ENCODE measurements at places on chromosomes 16 and 17.

- DNase-seq: no peak
These were observed 51.8 kb upstream of the CDC42EP4 start for GRCh38 chr17:73363442-73364154.

GRCh38 chr17:62105357-62105756 is 40.3 kb upstream of the MED13 start:
- DNase-seq: no peak

DNA sequence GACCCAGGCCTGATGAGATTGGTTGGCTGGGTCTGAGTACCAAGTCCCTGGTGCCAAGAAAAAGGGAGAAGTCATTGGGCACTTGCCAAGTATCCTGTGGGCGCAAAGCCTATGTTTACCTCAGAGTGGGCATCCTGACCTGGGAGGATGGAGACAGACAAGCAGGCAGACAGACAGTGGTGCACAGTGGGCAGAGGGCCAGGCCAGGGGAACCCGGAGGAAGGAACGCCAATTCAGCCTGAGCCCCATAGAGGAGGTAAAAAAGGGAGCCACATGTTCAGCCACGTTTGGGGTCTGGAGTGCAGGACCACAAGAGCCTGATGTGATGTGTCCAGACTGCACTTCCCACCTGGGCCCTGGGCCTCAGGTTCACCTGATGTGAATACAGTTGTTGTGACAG is 5.4 kb downstream of the PHKG2 start:
- no peak for DNase-seq

DNA sequence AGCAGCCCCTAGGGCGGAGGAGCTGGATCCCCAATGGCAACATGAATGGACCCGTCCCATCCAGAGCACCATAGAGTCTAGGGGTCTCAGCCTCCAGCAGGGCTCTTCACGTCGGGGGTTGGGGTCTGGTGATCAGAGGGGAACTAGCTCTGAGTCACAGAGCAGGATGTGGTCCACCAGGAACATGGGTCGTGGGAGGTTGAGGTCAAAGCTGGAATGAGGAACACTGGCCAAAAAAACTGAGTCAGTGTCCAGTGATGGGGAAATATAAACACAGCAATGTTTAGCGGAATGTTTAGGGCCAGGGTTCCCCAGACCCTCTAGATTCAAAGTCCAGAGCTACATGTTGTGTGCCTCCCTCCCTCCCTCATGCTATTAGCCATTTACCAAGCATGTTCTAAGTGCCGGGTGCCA is 79.1 kb upstream of the C16orf82 start:
- DNase-seq: peak; percentile 88

GRCh38 chr16:2813771-2814221 is 3.2 kb upstream of the PRSS21 start:
- DNase-seq: no peak

DNA sequence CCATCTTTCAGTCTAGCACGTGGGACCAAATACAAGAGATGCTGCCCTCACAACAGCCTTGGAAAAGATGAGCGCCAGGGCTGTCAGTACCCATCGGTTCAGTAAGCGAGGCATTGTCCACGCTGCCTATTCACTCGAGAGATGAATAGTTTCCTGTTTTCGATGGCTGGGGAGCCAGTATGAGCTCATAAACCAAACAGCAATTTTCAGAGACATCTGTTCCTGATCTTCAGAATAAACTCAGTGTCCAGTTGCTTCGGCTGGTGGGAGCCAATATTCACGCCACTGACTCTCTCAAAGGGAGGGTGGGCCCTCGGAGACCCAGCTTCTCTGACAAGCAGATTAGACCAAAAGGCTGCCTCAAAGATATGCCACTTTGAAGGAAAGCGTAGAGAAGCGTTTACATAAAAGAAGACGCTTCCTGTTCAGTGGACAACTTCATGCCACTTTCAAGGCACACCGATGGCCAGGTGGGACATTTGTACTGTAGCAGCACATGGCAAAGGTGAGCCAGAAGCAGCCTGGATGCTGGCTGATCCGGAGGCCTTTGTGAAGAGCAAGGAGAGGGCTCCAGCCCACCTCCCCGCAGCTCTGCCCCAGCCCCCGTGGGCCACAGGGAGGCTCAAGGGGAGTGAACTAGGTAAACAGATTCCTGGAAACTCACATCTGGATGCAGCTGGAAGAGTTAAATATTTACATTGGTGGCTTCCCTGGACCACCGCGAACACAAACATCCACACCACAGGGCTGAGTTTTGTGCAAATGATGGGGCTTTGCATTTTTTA is 6.0 kb downstream of the TIMM22 start:
- peak; percentile 75 for DNase-seq

DNA sequence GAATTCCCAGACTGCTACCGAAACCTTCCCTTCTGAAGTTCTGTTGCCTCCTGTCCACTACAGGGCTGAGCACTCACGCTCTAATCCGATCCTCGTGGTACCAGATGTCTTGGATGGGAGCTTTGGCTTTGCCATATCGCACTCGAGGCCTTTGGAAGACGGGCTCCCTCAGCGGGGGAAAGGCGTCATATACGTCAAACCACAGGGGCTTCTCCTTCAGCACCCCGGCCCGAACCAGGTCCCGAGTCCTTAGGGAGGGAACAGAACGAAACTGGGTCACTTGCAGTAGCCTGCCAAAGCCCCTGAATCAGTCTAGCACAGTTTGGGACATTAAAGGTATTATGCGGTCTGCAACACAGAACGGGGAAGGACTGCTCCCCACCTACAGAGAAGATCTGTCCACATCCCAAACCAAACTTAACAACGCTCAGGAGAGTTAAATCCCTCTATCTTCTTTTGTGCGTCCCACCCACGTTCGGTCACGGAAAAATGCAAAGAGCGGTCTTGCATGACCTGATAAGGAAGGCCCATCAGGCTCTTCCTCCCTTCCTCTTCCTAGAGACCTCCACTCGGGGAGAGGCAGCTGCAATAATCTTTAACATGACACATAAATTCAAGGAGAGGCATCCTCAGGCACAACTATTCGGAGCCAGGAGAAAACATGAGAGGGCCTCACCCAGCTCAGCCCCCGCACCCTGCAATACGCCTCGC is 526 bp downstream of the MRPS23 start:
- DNase-seq: no peak

DNA sequence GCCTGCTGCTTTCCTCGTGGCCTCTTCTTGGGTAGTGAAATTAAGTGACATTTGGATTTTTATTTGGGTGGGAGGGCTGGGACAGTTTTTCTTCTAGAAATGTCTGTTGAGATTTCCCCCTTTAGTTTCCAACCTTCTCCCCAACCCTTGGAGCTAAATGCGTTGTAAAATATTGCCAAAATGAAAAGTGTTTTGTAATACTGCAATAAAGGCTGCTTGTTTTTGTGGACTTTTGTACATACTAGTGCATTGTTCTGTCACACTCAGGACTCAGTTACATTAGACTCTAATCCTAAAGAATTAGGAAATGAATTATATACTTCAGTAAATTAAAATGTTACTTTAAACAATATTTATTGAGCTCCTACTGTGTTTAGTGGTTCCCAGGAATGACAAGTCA is 21.7 kb downstream of the HEATR9 start:
- DNase-seq: no peak

DNA sequence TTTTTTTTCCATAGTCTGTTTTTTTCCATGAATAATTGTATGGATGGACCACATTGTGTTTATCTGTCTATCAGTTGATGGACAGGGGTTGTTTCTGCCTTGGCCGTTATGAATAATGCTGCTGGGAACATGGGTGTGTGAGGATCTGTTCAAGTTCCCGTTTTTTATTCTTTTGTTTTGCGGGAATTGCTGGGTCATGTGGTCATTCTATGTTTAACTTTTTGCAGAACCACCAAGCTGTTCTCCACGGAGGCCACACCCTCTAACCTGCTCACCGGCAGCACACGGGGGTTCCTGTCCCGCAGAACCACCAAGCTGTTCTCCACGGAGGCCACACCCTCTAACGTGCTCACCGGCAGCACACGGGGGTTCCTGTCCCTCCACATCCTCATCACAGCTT is 5.9 kb upstream of the MSLN start:
- no peak for DNase-seq

- no peak for DNase-seq
These were observed 486 bp downstream of the PIGS start for GRCh38 chr17:28570716-28571360.

- no peak for DNase-seq
These were observed 103.8 kb downstream of the ANKFN1 start for GRCh38 chr17:56257075-56257474.

DNA sequence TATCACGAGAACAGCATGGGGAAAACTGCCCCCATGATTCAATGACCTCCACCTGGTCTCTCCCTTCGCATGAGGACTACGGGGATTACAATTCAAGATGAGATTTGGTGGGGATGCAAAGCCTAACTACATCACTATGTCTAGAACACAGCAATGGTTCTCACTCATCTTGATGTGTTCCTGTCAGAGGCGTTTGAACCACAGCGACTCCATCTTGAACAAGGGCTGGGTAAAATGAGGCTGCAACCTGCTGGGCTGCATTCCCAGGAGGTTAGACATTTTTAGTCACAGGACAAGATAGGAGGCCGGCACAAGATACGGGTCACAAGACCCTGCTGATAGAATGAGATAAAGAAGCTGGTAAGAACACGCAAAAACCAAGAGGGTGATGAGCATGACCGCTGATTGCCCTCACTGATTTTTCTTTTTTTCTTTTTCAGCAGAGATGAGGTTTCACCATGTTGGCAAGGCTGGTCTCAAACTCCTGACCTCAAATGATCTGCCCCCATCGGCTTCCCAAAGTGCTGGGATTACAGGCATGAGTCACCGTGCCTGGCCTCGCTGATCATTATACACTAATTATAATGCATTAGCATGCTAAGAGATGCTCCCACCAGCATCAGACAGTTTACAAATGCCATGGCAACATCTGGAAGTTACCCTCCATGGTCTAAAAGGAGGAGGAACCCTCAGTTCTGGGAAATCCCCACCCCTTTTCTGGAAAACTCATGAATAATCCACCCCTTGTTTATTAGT is 3.0 kb upstream of the PPY start:
- DNase-seq: no peak

- no peak for DNase-seq
These were observed 7.3 kb upstream of the TEDC2 start for GRCh38 chr16:2452650-2453049.

DNA sequence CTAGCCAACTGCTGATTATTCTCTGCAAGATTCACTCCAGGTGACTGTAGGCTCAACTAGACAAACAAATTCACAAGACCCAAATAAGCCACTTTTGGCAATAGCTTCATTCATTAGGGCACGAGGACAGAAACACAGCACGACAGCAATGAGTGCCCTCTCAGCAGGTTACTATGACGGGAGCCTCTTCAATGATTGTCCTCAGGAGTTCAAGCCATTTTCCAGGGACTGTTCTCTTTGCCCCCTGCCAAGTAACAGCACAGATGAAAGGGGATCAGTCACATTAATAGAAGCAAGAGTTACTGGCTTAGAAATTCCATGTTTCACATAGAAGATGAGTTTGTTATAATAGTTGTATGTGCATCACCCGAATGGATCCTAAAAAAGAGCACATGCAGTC is 712.2 kb downstream of the CDH8 start:
- no peak for DNase-seq

DNA sequence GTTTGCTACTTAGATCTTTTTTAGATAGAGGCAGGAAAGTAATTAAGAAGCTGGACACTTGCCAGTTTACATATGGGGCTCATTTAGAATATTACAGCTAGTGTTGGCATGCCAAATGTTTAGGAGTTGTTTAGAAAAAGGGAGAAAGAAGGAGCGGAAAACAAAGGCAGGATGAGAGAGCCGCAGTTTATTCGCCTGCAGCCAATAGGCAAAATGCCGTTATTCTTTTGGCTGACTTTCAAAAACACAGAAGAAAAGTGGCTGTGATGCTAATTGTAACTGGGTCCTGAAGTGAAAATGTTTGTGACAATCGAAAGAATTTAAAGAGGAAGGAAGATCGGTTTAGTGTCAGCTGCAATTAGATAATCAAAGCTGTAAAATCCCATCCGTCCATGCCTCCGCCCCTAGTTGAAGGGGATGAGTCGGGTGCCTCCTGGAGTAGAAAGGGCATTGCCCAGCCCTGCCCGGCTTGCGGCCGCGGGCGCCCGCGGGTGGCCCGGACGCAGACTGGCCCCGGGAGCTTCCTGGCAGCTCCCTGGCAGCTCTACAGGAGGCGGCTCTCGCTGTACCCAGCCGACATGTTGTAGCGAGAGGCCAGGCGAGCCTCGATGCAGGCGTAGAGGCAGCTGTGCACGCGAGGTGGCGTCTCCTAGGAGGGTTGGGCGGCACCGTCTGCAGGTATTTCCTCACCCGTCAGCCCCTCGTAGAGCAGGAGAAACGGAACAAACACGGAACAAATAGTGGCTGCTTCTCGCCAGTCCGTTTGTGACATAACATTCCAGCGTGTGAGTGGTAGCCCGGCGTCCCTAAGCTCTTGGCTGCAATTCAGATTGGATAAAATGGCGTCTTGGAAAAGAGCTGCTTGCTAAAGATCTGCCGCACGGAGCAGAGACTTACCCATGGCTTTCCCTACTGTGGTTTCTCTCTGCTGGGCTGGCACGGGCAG is 82.2 kb downstream of the TNRC6C start:
- no peak for DNase-seq

Data from AG04450 (cell line).